ENCODE measurements at places on chromosomes 4 and X. TPM values are rescaled to one million over a fixed set of nuclear protein-coding genes. Genes with fewer than 3 reads are reported as not detected.

The SHROOM4 gene
- polyA plus RNA-seq = 29.7 TPM

- no peak for DNase-seq
Observed at GRCh38 chrX:49842621-49843020, 13.5 kb downstream of the PAGE4 start.

DNA sequence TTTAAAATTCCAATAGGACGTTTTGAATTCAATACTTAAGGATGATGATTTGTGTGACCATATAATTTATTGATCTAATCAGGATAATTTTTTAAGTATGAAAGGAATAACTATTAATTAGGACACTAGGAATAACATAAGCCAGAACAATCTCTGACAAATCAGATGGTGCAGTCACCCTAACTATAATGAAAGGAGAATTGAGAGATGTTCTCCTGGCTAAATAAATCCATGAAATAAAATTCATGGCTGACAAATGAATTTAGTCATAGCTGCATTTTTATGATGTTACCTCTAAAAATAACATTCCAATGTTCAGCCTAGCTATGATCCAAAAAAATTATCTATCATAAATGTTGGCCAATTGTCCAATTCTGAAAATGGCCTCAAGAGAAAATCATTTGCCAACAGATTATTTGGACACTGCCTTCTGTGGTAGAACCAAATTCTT lies 190.6 kb upstream of the NEIL3 start:
- DNase-seq = no peak

DNA sequence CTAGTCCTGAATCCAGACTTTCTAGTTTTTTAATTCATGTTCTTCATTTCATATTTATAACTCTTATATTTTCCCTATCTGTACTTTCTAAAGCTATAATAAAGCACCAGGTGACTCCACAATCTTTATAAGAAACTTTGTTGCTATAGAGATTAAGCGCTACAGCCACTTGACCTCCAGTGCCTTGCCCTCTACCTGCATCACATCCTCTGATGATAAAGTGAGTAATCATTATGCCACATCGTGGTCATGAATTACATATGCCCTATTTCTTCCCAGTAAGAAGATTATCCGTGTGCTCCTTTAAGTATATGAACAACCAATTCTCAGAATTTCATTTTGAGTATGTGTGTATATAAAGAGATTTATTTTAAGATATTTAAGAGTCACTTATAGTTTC lies 6.8 kb upstream of the DYNLT3 start:
- DNase-seq = no peak

The SPIN4 gene
- 4.4 TPM for polyA plus RNA-seq

- DNase-seq = peak; percentile 45
Observed at GRCh38 chr4:47933840-47934239, 19.5 kb upstream of the NFXL1 start.

The FAM53A gene
- 1.3 TPM for polyA plus RNA-seq

GRCh38 chr4:76312457-76312856 lies 5.9 kb downstream of the STBD1 start:
- no peak for DNase-seq
